Stimulated activated CD4-positive, alpha-beta T cell treated with anti-CD3 and anti-CD28 coated beads, Interleukin-15, amount 100 ng/mL, for 1 hour (primary cell): ENCODE measurements at places on chromosomes 7 and 10.
A peak's percentile ranks its signal among the peaks of the same experiment; 100 is the strongest.

DNA sequence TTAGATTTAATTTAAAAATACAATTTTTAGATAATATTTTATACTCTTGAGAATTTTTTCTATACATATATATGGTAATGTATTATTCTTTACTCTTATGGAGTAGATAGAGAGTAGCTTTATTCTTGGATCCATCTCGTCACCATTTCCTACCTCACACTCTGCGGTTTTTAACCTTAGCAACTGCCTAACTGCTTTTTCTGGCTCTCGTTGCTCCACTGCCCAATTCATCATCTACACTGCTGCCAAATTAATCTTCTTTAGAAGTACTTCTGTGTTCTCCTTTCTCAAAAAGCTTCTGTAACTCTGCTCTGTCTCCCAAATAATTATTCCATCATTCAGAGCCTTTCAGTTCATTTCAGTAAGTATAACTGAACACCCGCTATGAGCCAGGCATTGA lies 35.3 kb downstream of the CAPZA2 start:
- DNase-seq, result no peak

GRCh38 chr7:102416406-102416805 lies 17.0 kb upstream of the ORAI2 start:
- no peak for DNase-seq

DNA sequence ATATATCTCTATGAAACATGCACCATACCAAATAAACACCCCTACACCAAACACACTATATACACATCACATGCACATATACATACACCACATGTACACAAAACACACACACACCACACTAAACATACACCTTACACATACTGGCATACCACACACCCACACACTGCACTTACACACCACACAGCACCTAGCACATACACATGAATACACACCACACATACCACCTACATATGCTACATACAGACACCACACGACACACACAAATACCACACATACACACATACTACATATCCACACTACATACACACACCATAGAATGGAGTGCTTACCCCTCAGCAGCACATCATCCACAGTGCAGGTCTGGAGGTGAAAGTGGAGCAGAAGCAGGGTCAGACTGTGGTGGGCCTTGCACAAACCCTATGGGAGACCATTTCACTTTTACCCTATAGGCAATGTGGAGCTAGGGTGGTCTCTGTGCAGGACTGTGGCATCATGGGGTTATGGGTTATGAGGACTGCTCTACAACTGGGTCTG lies 64.6 kb downstream of the WDFY4 start:
- no peak for DNase-seq

GRCh38 chr7:107678110-107678753 lies 17.6 kb downstream of the SLC26A4 start:
- DNase-seq, result no peak

- no peak for DNase-seq
Observed at GRCh38 chr7:149626972-149627371, 129.4 kb upstream of the ZNF746 start.

DNA sequence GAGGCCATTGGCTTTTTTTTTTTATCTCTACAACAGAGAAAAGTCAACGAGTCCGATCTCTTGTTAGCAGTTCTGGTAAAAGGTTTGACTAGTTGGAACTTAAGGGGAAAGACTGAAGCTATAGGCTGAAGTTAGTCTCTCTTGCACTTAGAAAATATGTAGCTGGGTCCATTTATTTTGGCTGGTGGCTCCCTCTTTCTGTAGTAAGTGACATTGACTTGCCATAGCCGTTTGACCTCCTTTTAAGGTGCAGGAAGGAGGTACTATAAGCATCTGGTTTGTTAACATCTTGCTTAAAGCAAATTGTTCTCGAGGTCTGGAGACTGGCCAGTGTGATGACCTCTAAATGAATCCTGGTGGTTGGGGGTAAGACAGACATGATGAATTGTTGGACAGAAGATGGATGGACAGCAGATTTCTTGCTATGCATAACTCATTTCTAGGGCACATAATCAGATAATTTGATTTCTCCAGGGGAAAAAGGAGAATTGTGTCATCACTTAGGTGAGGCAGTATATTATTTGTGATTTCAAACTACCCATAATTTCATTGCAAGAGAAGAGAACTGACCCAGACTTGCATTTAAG lies 356.3 kb upstream of the GALNT17 start:
- no peak for DNase-seq

DNA sequence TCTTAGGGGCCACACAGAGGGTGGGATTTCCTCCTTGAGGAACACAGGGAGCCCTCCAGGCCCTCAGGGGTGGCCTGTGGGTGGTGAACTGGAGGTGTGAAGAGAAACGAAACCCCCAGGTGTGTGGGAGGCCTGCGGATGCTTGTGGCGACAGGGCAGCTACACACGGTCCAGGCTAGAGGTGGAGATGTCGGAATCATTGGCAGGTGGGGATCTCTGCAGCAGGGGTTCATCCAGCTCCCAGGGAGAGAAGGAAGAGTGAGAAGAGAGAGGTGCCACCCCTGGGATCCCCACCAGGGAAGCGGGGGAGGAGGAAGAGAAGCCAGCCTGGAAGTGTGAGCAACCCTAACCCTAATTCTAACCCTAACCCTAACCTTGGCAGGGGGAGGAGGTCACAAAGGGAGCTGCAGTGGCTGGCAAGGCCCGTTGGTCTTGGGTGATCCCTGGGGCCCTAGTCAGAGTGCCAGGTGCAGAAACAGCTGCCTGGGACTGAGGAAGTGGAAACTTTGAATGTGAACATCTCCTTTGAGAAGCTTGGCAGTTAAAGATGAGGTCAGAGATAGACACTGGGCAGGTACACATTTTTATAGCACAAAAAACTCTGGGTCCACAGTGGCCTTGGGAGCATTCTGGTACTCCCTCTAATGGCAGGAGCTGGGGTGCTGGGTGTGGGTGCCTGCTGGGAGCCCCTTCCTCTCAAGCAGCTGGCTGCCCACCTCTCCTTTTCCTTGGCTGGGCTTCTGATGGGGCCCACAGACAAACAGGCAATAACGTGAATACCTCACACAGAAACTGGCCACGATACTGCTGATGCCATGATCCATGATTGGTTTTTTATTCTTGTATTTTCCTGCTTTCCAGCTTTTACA lies 6.8 kb upstream of the AEBP1 start:
- no peak for DNase-seq

GRCh38 chr10:50224330-50224952 lies 26.9 kb downstream of the ASAH2 start:
- DNase-seq, result no peak

- DNase-seq, result no peak
Observed at GRCh38 chr7:34362621-34363020, 295.4 kb upstream of the NPSR1 start.

- DNase-seq, result peak; percentile 26
Observed at GRCh38 chr10:103278862-103279298, 1.9 kb downstream of the INA start.
